ENCODE measurements at places on chromosomes 16 and 17.

- DNase-seq, result no peak
These were observed 15.3 kb upstream of the PSMD7 start for GRCh38 chr16:74281300-74281699.

DNA sequence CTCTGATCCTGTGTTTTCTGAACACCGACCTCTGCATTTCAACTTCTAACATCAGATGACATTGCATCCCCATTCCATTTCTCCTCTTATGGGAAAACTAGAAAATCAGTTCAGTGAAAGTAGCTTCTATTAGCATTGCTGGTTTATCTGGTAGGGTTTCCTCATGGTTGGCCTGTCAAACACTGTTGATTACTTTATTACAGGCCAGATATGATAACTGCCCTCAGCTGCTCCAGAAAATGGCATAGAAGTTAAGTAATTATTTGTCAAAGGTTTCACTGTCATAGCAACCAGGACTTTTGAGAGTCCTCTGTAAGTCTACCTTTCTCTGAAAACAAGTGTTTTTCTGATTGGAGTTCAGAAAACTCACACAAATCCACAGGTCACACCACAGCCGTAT lies 3.0 kb downstream of the GFOD2 start:
- no peak for DNase-seq

GRCh38 chr17:55870044-55870443 lies 119.2 kb downstream of the PCTP start:
- no peak for DNase-seq

- no peak for DNase-seq
These were observed 28.3 kb upstream of the RPTOR start for GRCh38 chr17:80516171-80516932.

DNA sequence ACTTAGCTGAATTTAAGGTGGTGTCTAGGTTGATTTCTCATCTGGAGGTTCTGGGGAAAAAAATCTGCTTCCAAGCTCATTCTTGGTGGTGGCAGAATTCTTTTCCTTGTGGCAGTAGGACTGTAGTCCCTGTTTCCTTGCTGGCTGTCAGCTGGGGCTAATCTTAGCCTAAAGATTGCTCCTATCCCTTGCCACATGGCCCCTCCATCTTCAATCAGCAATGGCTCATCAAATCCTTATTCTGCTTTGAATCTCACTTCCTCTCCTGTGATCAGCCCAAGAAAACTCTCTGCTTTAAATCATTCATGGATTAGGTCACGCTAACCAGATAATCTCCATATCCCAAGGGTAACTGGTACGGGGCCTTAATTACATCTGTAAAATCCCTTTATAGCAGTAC lies 6.6 kb downstream of the FAM20A start:
- no peak for DNase-seq

DNA sequence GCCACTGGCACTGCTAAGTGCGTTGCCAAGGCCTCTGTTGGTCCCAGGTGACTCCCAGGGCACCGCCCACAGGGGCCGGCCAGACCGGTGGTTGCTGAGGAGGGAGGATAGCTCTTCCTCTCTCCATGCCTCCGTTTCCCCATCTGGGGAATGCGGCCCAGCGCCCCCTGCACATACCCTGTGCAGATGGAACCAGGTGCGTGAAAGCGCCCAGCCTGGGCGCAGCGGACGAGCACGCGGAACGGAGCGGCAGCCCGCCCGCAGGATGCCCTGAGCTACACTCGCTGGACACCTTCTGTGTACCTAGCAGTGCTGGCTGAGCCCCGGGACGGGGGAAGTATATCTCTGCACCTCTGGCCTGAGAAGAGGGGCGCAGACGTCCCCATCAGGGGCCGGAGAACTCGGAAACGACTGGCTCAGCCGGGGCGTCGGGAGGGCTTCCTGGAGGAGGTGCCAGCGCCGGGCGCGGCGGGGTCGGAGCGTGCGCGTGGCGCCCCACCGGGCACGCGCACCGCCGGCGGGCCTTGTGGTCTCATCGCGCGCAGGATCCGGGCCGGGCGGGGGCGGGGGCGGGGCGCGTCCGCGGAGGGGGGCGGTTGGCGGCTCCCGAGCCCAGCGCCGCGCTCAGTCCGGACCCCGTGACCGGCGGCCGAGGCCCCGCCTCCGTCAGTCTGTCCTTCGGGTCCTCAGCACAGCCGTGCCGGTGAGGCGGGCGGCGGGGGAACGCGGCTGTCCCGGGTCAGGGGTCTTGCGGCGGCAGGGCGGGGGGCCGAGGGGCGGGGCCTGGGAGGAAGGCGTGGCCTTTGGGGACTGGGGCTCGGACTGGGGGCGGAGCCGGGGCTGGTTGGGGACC lies at the start of the genes CCDC78 and HAGHL:
Gene CCDC78, minus strand, starts transcription at position 6 of the 853 bp plus-strand sequence. CDS start 76 bp downstream, outside the sequence.
Gene HAGHL, plus strand, starts transcription at position 669 of the 853 bp plus-strand sequence. CDS start 404 bp downstream, outside the sequence.
- DNase-seq, result no peak

- DNase-seq, result no peak
These were observed 1.2 kb downstream of the NAGLU start for GRCh38 chr17:42537156-42537805.

- DNase-seq, result no peak
These were observed 20.8 kb upstream of the PLLP start for GRCh38 chr16:57305159-57305811.

DNA sequence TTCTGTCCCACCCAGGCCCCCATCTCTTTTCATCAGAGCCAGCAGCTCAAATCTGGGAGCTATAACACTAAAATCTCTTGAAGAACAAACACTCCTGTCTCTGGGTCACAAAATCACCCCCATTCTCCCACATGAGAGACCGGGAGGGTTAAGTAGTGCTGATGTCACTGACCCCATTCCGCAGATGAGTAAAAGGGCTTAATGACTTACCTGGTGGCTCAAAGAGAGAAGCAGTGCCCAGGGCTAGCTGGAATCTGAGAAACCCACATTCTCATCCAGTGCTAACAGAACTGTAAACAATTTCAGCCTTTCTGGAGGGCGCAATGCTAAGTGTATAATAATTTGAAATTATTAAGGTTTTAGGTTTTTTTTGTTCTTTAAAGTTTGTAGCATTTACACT lies 26.3 kb upstream of the LHX1 start:
- no peak for DNase-seq

DNA sequence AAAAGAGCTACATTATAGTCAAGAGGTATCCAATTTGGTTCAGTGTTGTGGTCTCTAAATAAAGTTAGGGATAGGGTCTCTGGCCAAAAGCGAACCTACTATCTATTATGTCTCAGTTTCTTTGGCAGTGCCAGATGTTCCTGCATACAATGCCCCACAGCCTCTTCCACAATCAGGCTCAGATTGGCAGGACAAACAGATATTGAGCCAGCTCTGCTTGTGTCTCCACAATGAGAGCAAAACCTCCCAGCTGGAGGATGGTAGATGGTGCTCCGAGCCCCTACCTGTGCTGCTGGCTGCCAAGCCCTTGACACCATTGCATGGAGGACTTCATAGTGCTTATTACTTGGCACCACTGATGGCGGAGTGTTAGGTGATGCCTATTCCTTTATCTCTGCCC lies 19.7 kb downstream of the PHAF1 start:
- no peak for DNase-seq

DNA sequence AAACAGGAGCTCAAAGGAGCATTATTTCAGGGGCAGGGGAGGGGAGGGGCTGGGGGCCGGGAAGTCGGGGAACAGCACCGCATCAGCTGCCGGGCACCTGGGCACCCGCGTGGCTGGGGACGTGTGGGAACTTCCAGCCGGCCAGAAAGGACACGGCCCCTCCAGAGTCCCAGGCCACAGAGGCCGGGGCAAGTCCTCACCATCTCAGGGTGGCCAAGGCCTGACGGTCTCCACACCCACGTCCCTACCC lies 1.1 kb downstream of the PGAP6 start:
- no peak for DNase-seq
